ENCODE measurements at places on chromosomes 6 and 20.
A peak's percentile ranks its signal among the peaks of the same experiment; 100 is the strongest.

- no peak for DNase-seq
Measured at GRCh38 chr6:109373762-109374161, 8.5 kb downstream of the CD164 start.

GRCh38 chr6:158046201-158047126 is 64.8 kb downstream of the SYNJ2 start:
- DNase-seq = peak; percentile 29

- no peak for DNase-seq
Measured at GRCh38 chr6:28933069-28933468, 9.3 kb upstream of the TRIM27 start.

DNA sequence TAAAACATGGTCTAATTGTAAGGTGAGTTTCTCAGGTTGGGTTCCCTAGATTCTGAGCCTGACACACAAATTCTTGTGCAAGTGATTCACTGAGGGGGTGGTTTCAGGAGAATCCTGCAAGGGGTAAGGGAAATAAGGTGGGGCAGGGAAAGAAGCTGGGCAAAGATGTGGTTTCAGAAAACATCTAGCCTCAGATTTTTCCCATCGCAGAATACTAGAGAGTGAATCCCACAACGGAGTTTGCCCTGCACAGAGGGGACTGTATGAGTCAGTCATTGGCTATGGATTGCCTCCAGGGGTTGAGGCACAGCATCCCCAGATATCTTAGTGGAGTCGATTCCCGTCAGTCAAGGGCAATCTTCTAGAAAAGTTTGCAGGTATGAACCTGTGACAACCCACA is 65.2 kb downstream of the PRL start:
- no peak for DNase-seq

DNA sequence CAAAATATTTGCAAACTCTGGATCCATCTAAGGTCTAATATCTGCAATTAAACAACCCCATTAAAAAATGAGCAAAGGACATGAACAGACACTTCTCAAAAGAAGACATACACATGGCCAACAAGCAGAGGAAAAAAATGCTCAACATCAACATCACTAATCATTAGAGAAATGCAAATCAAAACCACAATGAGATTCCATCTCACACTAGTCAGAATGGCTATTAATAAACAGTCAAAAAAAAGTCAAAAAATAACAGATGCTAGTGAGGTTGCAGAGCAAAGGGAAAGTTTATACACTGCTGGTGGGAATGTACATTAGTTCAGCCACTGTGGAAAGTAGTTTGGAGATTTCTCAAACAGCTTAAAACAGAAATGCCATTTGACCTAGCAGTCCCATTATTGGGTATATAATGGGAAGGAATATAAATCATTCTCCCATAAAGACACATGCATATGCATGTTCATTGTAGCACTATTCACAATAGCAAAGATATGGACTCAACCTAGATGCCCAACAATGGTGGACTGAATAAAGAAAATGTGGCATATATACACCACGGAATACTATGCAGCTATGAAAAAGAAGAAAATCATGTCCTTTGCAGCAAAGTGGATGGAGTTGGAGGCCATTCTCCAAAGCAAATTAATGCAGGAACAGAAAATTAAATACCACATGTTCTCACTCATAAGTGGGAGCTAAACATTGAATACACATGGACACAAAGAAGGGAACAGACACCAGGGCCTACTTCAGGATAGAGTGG is 9.1 kb downstream of the ZNFX1 start:
- no peak for DNase-seq

- no peak for DNase-seq
Measured at GRCh38 chr6:23228439-23229024, 659.2 kb downstream of the HDGFL1 start.

GRCh38 chr6:151317103-151317994 is 74.0 kb downstream of the ZBTB2 start:
- DNase-seq = no peak

DNA sequence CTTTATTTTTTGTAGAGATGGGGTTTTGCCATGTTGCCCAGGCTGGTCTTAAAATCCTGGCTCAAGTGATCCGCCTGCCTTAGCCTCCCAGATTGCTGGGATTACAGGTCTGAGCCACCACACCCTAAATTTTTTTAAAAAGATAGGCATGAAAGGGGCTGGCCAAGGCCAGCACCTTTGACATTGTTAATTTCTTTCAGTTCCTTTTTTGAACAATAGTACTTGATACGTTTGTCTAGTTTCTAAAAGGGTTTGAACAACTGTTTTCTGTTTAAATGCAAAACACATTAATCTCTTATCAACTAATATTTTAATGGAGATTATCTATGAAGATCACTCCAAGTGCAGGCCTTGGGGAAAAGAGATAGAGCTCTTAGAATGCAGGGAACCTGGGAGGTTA is 37.6 kb upstream of the PTPRK start:
- no peak for DNase-seq

DNA sequence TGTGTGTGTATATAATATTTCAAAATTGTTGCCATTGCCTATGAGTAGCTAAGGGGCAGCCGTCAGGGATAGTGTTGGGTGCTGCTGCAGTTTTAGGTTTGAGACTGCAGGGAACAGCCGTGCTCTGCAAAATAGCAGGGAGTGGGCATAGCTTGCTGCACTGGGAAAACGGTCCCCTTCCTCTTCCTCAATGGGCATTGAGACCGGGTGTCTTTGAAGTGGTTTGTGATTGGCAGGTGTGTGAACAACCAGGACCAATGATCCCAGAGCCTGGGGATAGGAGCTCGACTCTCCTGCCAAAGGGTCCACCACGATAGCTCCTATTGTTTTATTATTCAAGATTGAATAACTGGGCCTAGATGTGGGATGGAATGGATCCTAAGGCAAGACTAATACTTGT is 5.1 kb upstream of the EBF4 start:
- no peak for DNase-seq

GRCh38 chr6:147546501-147547368 is 38.2 kb downstream of the SAMD5 start:
- DNase-seq = no peak

DNA sequence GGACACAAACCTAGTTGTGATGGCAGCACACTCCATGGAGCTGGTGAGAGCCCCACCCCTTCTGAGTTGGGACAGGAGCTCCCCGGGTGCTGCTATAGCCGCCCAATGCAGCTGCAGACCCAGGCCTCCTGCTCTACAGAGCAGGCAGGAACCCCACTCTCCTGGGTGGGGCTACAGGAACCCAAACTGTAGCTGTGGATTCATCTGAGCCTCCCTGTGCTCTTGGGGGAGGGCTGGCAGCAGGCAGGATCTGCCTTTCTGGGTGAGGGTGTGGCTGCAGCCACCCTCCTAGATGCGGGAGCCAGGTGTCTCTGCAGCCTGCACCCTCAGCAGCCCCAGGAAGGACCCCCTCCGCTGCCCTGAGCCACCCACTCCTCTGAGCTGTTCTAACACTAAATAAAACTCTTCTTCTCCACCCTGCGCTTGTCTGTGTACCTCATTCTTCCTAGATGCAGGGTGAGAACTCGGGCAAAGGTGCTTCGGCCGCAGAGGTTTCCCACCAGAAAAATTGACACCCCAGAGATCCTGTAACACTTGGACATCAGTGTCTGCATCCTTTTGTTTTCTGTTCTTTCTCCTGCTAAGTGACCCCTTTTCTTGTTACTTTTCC is 55.2 kb upstream of the KIF13A start:
- DNase-seq = no peak

DNA sequence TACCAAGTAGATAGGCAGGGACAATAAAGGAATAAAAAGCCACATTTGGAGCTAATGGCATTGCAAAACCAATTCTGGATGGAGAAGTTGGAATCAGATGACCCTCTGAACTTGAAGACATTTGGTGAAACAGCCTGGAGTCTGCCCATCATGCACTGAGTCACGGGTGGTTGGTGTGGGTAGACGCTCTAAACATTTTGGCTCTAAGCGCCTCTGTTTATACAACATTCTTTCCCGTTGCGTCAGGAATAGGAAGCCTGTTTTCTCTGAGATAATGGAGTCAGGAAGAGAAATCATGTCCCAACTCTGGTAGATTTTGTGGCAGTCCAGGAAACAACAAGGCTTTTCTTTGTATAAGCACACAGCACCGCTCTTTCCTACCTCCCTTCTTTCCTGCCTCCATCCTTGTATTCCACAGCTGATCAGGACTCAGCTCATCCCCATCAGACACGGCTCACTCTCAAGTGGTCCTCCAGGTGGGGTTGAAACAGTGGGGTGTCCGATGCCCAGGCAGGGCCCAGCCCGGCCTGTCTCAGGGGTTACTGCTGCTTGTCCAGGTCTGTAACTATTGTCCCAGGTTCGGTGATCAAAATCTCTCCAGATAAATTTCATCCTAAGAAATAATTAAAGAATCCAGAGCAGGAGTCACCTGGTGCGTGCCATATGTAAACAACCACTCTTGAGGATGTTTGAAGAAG is 12.1 kb upstream of the RAMACL start:
- DNase-seq = no peak

- no peak for DNase-seq
Measured at GRCh38 chr6:82144007-82144851, 103.3 kb downstream of the IBTK start.

- DNase-seq = no peak
Measured at GRCh38 chr6:131731224-131731623, 20.4 kb upstream of the CTAGE9 start.

Data from chondrocyte (in vitro differentiated cells).